GM04503 (cell line): ENCODE measurements at places on chromosomes 4 and X.
A peak's percentile ranks its signal among the peaks of the same experiment; 100 is the strongest.

DNA sequence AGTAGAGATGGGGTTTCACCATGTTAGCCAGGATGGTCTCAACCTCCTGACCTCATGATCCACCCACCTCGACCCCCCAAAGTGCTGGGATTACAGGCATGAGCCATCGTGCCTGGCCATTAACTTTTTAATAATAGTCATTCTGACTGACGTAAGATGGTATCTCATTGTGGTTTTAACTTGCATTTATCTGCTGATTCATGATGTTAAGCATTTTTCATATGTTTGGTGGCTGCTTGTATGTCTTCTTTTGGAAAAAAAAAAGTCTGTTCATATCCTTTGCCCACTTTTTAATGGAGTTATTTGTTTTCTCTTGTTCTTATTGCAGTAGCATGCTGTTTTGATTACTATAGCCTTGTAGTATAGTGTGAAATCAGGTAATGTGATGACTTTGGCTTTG is 45.8 kb downstream of the ANXA10 start:
- peak; percentile 12 for DNase-seq

DNA sequence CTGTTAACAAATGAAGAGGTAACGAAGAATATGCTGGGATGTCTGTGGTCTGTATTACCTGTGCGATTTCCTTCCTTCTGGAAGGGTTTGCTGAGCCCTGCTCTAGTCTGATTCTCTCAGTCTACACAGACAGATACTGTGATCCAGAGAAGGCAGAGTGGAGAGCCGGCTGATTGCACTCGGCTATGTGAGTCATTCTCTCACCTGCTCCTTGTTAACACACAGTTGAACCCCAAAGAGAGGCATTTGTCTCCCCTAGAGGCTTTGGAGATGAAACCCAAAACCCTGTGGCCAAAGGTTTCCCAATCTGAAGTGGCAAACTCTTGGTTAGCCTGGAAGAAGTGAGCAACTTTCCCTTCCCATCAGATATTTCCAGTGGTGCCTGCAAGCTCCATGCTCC is 78.1 kb upstream of the GPC4 start:
- DNase-seq: no peak

DNA sequence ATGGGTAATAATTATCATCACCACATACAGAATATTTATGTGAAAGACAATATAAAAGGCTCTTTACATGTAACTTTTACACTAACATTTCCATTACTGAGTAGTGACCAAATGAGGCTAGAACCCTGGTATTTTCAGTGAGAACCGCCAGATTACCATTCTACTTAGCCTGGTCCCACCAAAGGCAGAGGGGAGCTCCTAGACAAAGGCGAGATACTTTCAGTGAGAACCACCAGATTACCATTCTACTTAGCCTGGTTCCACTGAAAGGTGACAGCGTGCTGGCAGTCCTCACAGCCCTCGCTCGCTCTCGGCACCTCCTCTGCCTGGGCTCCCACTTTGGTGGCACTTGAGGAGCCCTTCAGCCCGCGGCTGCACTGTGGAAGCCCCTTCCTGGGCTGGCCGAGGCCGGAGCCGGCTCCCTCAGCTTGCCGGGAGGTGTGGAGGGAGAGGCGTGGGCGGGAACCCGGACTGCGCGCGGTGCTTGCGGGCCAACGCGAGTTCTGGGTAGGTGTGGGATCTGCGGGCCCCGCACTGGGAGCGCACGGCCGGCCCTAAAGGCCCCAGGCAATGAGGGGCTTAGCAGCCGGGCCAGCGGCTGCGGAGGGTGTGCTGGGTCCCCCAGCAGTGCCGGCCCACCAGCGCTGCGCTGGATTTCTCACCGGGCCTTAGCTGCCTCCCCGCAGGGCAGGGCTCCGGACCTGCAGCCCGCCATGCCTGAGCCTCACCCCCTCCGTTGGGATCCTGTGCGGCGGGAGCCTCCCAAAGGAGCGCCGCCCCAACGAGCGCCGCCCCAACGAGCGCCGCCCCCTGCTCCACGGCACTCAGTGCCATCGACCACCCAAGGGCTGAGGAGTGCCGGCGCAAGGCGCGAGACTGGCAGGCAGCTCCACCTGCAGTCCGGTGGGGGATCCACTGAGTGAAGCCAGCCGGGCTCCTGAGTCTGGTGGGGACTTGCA is 1276.1 kb downstream of the PCDH7 start:
- DNase-seq: no peak

- DNase-seq: no peak
These were observed 368.0 kb downstream of the GBA3 start for GRCh38 chr4:23060776-23061175.

DNA sequence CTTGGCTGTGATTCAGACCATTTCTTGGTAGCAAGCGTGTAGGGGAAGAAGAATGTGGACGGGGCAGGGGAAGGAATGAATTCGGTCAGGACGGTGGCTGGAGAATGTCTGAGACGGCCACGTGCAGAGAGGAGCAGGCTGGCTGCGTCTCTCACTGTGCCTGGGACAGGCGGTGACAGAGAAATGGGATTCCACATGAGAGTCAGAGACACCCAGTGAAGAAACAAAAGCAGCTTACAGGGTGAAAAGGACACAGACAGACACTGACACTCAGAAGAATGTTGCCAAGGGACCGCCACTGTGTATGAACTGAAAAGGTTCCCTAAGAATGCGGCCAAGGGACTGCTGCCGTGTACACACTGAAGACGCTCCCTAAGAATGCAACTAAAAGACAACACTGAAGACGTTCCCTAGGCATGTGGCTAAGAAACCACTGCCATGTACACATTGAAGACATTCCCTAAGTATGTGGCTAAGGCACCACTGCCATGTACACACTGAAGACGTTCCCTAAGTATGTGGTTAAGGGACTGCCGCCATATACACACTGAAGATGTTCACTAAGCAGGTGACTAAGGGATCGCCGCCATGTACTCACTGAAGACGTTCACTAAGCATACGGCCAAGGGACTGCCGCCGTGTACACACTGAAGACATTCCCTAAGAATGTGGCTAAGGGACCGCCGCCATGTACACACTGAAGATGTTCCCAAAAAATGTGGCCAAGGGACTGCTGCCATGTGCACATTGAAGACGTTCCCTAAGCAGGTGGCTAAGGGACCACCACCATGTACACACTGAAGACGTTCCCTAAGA is 49.1 kb downstream of the DHRSX start:
- peak; percentile 11 for DNase-seq

- DNase-seq: no peak
These were observed 3.0 kb downstream of the GPR174 start for GRCh38 chrX:79147477-79147876.

GRCh38 chr4:28921886-28922285 is 1798.3 kb upstream of the PCDH7 start:
- no peak for DNase-seq

- no peak for DNase-seq
These were observed 22.5 kb downstream of the HNRNPH2 start for GRCh38 chrX:101430457-101431078.

DNA sequence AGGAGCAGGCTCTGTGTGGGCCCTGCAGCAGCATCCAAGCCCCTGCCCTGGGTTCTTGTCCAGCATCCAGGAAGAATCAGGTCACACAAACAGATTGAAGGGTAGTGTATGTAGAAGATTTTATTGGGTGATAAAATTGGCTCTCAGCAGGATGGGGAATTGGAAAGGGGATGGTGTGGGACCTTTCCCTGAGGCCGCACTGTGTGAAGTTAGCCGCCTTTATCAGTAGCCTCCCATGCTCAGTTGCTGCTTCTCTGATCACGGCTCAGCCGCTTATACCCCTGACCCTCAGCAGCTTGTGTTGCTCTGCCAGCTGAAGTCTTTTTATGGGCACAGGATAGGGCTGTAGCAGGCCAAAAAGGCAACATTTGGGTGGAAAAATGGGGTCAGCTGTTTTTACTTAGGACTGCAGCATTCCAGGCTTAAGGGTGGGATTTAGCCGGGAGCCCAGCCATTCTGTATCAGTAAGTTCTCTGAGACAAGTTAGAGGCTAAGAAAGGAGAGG is 35.2 kb upstream of the CCNG2 start:
- DNase-seq: no peak

DNA sequence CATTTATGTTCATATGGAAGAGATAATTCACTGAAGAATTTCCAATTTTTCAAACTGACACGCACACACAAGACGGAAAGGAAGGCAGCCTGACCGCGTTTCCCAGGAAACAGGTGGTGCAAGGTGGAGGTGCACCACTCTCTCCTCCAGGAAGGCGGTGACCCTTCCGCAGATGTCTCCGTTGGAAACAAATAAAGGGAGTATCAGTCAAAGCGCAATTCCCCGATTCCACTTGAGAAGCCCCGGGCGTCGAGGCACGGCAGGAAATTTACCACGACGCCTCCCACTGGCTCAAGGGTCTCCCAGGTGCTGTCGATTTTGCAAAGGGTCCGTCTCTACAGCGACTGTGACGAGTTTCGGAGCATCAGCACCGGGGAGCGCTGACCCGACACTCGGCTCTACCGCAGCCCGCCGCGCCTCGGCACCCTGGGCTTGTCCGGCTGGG is 770 bp upstream of the TIGD2 start:
- no peak for DNase-seq
